IMR-90 (cell line): ENCODE measurements at places on chromosomes 1 and 21. TPM values are rescaled to one million over a fixed set of nuclear protein-coding genes. Genes with fewer than 3 reads are reported as not detected.

GRCh38 chr1:231806623-231807495 is 180.3 kb downstream of the DISC1 start:
- peak; percentile 8 for DNase-seq

- peak; percentile 56 for DNase-seq
Measured at GRCh38 chr1:203274603-203275381, 30.5 kb upstream of the BTG2 start.

- DNase-seq = no peak
Measured at GRCh38 chr1:37605061-37605650, 9.4 kb upstream of the GNL2 start.

Gene LRRC7
- total RNA-seq = under 0.01 TPM in 2 replicates

Gene IL20
- total RNA-seq = not detected in 2 replicates

DNA sequence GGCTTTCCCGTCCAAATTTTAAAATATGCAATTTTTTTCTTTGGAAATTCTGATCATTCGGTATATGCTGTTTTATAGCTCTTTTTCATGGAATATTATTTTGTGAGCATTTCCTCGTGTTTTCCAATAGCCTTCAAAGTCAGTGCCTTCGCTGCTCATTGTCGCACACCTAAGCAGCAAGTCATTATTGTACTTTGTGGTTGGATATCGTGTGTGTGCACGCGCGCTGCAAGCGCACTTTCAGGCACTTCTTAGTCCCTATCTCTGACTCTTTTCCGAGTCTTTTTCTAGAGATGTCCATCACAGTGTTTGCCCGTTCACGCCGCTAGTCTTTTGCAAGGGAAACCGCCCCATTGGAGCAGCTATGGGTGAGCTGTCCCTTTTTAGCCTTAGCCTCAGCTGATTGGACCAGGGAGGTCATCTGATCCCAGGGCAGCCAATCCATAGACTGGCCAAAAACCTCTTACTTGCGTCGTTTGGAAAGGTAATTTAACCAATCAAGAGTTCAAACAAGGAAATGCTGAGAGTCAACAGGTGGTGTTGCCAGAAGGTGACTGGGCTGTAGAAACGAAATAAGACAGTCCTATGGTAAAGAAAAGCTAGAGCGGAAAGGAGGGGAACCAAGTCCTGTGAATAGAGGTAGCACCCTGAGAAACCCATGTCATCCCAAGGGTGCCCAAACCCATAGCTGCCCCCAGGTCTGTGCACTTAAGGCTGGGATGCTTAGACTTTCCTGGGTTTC is 710 bp upstream of the HYI start:
- DNase-seq = peak; percentile 81

Gene LSS
- 35.3 and 43.4 TPM in 2 replicates for total RNA-seq

- DNase-seq = no peak
Measured at GRCh38 chr1:108043707-108044106, 78.7 kb upstream of the VAV3 start.

GRCh38 chr1:39900662-39901463 is 854 bp downstream of the MYCL start:
- peak; percentile 19 for DNase-seq

Gene CNKSR1
- 0.28 TPM in 1 of 2 replicates, not detected in the other for total RNA-seq

GRCh38 chr1:43947874-43948437 is 1.2 kb downstream of the IPO13 start:
- DNase-seq = no peak

Gene CELF3
- not detected in 2 replicates for total RNA-seq

DNA sequence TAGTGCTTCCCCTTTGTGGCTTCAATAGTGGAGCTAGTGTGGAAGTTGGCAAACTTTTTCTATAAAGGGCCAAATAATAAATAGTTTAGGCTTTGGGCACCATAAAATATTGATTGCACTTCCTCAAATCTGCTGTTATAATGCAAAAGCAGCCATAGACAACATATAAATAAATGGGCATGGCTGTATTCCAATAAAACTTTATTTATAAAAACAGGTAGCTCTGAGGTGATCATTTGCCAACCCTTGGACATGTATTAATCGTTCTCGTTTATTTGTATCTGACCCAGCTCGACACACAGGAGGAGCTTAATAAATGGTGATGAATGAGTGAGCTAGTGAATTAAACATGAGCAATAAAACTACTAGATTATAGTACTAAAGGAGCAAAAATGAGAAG is 13.3 kb downstream of the KAZN start:
- DNase-seq = no peak

Gene EXO1
- 12.9 and 18.9 TPM in 2 replicates for total RNA-seq

GRCh38 chr1:158946785-158947184 is 15.4 kb downstream of the PYHIN1 start:
- DNase-seq = no peak

DNA sequence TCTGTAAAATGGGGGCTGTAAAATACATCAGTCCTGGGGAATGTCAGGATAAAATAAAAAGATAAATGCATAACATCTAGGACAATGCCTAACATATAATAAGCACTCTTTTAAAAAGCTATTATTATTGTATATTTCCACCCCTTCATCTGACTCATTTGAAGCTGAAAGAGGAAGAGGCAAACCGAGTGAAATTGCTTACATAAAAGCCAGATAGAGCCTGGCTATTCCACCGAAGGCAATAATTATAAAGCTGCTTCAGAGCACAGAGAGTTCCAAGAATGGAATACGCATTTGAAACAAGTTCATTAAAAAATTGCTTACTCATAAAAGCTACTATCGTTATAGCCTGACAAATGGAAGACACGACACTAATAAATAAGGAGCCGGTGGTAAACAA is 186.1 kb upstream of the CAMK1G start:
- peak; percentile 21 for DNase-seq

Gene DNAI4
- 1.6 and 1.7 TPM in 2 replicates for total RNA-seq

GRCh38 chr1:170290991-170291390 is 145.2 kb downstream of the NTMT2 start:
- peak; percentile 46 for DNase-seq

DNA sequence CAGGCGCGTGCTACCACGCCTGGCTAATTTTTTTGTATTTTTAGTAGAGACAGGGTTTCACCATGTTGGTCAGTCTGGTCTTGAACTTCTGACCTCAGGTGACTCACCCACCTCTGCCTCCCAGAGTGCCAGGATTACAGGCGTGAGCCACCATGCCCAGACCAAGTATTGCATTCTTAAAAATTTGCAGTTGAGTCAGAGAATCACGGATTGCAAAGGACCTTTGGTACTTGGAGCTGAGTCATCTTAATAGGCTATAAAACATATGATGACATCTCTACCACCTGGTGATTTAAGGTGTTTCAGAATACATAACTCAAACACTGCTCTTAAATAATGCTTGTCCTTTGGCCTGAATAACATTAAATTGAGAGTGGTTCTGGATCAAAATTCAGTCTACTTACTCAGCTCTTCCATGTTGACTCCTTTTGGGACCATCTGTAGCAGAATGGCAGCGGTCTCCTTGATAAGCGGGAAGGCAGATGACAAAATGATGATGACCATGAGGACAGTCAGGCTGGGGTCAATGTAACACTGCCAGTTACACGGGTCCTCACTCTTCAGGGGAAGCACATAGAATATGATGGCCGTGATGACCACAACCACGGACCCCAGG is 10.4 kb downstream of the SLC30A10 start:
- no peak for DNase-seq

DNA sequence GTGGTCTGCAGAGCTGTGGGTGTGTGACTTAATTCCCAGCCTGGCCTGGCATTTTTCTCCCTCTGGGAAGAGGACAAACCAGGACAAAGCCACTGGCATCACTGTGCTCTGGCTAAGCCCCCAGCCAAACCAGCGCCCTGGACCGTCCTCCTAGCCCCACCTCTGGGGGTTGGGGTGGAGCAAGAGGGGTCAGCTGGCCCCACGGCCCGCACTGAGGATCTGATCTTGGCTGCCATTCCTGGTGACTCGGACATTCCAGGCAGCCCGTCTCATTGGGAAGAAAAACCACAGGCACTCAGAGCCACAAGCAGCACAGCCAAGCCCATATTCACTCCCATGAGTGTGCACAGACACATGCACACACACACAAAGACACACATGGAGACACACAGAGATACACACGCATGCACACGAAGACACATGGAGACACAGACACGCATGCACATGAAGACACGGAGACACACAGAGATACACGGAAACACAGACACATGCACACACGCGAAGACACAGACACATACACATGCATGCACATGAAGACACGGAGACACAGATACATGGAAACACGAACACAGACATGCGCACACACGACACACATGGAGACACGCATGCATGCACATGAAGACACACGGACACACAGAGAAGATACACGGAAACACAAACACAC is 2.3 kb upstream of the MXRA8 start:
- peak; percentile 93 for DNase-seq

DNA sequence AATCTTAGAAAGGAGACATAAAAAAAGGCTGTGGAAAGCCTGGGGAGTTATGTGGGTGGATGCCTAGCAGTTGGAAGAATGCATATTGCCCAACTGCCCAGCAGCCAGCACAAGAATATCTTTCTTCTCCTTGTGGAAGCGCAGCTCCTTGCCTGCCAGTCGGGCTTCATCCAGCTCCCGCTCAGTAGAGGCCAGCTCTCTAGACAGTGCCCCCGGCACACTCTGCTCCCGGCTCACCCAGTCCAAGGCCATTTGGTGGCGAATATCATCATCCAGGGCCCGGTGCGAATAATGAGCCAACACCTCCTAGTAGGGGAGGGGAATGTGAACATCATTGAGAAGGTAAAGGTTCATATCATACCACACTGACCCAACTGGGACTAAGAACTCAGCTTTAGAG is 9.0 kb upstream of the RBM8A start:
- DNase-seq = no peak

- DNase-seq = peak; percentile 77
Measured at GRCh38 chr21:16709866-16710550, 802.8 kb upstream of the CXADR start.

DNA sequence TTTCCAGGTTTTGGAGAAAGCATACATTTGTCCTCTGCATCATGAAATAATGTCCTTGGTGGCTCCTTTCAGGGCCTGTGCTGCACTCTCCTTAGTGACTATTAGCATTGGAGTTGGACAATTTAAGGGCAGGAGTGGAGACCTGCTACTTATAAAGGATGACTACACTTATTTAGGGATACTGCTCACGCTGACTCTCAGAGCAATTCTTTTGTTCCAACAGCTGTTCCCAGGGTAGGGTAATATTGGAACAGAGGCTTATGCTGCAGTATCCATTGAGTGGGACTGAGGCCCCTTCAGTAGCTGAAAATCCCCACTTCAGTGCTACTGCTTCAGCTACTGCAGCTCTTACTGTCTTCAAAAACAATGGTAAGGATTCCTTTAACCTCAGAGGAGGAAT is 84.6 kb downstream of the GPR88 start:
- DNase-seq = no peak

DNA sequence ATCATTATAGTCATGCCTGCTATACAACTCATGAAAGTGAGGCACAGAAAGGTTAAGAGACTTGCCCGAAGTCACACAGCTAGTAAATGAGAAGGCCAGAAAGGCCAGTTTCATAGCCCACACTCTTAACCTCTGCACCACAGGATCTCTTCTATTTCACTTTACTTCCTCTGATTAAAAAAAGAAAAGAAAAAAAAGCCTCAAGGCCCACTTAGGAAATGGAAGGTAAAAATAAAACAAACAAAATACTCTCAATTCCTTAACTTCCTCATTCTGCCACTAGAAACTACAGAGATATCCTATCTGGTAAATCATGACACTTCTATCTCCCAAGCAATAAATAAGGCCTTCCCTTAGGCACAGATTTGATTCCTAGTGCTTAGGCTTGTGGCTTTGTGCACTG is 7.6 kb upstream of the ENAH start:
- no peak for DNase-seq

DNA sequence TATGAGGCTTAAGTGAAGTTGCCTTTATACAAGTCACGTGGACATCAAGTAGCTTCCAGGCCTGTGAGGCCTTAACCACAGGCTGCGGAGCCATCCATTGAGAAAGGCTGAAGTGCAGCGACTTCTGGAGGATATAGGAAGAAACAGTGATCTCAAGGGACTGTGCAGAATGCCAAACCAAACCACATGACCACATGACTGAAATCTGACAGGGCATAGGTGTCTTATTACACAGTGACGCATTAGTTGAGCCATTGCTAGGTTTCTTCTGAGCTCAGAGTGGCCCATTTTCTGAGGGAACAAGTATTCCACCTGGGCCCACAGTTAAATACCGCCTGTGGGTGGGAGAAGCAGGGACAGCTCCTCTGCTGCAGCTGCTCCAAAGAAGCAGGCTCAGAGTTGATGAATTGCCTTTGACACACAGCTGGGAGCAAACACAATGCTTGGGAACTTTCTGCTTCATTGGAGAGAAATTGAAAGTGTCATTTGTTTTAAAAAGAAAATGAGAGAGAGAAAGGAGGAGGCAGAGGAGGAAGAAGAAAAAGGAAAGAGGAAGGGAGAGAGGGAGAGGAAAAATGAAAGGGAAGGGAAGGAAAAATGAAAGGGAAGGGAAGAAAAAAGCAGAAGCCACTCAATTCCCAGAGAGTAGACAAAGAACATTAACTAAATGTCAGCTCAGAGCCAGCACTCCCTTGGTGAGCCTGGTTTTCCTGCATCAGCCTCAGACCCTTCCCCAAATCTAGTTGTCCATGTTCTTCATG is 94.4 kb downstream of the COLGALT2 start:
- peak; percentile 98 for DNase-seq

Gene C1orf159
- total RNA-seq = 2.5 and 2.9 TPM in 2 replicates

Gene PDC
- total RNA-seq = not detected in 2 replicates

- no peak for DNase-seq
Measured at GRCh38 chr1:112711670-112712069, 3.5 kb downstream of the PPM1J start.

Gene AZIN2
- 2.2 and 4.7 TPM in 2 replicates for total RNA-seq

DNA sequence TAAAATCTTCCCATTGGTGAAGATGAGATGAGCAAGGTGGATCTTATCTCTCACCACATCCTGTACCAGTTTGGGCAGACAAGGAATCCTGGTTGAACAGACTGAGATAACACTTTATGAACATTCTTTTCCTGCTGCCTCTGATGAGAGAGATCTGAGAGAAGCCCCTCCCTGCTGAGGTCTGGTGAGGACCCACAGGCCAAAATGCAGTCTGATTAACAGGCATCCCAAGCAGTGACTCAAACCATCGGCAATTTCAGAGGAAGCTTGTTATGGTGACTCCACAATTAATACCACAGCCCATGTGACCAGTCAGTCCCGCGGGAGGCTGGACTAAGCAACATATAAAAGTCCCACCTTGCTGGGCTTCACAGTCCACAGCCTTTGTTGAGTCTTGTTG is at the start of gene PRR9:
Gene PRR9 (plus strand): TSS at position 373 of the 400 bp plus-strand sequence. CDS start 561 bp downstream, outside the sequence.
- DNase-seq = no peak

- DNase-seq = no peak
Measured at GRCh38 chr1:190935925-190936324, 458.3 kb upstream of the BRINP3 start.

Gene USH2A
- total RNA-seq = under 0.01 TPM in 2 replicates

DNA sequence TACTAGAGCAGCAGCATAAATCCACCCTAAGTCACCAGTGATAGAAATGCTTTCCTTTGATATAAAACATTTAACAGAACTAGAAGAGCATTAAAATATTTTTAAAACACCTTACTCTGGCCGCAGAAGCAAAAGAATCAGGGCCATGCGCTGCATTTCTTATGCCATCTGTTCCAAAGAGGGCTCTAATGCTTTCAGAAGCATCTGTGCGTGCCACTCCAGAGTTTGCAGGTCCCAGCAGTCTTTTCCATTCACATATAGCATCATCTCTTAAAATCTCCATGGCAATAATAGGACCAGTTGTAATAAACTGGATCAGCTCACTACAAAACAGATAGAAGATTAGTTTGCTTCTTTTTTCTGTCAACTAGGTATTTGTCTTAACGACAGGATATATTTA is 69.2 kb downstream of the NME7 start:
- no peak for DNase-seq

Gene SPRR5
- total RNA-seq = not detected in 2 replicates
